ENCODE measurements at places on chromosomes 6 and 20.

DNA sequence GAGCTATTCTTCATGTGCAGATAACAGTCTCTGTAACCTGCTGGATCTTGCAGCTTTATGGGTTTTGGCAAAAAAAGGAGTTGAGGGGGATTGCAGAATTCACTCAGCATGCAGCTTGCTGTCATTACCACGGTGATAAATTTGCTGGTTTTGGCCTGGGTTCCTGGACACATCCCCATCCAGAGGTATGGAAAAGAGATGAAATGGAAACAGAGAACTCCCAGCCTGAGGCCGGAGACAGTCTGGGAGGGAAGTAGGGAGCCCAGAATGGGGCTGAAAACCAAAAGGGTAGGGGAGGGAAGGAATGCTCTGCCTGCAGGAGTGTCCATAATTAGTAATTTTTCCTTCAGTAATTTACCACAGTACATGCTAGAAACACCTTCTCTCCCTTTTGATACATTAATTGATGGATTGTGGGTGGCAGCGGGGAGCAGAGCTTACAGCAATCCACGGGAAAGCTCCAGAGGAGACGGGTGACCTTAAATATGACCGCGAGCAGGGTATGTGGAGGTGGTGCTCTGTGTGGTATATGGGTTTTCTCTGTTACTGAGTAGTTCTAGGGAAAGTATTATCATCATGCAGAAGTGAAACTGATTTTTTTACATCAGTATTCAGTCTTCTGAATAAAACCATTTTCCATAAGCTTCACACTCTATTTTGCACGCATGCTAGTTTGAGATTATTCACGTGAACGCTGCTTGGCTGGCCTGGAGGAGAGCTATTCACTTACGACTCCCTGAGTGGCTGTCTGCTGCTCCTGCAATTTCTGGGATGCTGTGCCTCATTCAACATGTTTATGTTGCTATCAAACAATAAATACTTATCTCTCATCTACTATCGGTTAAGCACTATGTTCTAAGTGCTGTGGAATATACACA lies 66.3 kb upstream of the KCNK16 start:
- DNase-seq = no peak

- DNase-seq = no peak
Measured at GRCh38 chr20:48584391-48585060, 243.3 kb downstream of the PREX1 start.

- DNase-seq = no peak
Measured at GRCh38 chr6:149289192-149289781, 28.2 kb upstream of the TAB2 start.

GRCh38 chr20:24957326-24958016 lies 8.4 kb downstream of the CST7 start:
- DNase-seq = no peak

GRCh38 chr6:112439432-112439831 lies 92.3 kb downstream of the RFPL4B start:
- no peak for DNase-seq

DNA sequence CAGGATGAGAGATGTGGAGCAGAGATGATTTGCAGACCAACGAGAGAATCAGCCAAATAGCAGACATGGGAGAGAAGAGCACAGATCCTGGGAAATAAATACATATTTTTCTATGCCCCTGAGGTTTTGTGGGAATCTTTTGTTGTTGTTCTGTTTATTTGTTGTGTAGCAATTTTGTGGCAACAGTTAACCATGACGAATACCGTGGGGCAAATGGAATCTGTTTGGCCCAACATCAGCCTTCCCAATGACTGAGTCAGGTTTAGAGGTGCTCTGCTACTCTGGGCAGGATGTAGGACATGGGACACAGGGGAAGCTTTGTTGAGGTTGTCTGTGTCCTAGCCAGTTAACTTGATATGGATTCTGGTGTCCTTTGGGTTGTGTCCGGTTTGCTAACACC lies 7.9 kb upstream of the SLC2A10 start:
- no peak for DNase-seq

DNA sequence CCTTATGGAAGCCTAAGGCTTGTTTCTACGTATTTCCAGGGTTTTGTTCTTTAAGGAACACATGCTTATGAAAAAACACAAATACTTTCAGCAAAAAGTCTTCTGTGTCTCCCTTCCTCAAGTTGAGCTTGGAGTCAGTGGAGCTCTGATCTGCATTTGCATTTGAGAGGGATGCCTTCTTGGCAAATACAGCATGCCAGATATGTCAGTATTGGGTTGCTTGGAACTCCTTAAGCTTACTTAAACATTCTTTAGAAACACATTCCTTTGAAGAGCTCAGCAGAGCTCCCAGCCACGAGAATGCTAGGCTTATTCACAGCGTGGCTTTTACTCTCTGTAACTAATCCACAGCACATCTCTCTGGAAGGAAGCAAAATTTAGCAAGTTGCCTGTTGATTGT lies 68.3 kb downstream of the ANKRD6 start:
- no peak for DNase-seq

DNA sequence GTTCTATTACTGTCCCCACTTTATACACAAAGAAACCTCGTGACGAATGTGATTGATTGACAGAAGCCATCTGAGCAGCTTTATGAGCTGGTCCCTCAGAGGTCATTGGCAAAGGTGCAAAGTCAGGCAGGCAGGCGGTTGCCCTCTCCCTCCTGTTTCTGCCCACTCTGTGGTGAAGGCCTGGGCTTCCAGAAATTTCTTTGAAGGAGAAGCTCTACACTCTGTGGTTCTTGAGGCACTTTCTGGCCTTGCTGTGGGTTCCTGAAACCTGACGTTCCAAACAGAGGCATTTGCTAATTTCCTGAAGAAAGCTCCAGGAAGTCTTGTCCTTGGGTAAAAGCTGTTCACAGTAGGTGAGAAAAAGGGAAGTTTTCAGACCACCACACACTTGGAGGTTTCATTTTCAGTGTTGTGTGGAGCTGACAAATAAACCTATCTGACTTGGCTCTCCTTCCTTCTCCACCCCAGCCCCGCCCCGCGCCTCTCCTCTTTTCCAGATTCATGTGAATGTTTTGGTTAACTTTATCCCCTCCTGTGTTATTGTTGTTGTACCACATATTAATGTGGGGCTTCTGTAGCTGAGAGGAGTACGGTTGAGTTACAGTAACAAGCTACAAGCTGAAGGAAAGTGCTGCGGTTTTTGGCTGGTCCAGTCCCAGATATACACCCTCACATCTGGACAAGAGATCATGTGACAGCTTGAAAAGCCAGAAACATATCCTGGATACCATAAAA lies 274.1 kb downstream of the CLIC5 start:
- peak; percentile 4 for DNase-seq

GRCh38 chr20:62542862-62543261 lies 67.1 kb upstream of the GATA5 start:
- no peak for DNase-seq

DNA sequence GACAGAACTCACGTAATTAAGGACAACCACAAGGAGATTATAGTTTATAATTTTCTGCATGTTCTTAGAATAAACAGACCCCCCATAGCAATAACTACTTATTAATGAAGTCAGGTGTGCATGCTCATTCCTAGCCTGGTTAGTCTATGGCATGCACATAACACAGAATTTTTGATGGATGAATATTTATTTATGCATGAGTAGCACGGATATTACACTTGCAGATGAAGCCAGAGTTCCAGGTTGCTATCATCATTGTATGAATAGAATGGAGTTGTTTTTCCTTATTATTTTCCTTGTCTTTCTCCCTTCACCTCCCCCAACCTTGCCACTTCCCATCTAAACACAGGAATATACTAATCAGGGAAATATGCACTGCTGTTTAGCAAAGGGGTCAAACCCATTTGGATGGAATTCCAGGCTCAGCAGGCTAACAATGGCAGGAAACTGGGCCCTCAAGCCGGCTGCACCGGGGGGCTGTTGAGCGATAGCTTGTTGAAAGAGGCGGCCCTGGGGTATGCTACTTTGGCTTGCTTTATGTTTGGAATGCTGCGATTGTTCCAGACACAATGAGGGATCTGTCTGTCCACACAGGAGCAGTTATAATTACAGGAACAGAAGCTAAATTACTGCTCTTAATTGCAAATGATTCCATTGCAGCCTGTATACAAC lies 112.6 kb downstream of the TMEM170B start:
- DNase-seq = no peak

- no peak for DNase-seq
Measured at GRCh38 chr6:14126191-14126590, 8.6 kb downstream of the CD83 start.

DNA sequence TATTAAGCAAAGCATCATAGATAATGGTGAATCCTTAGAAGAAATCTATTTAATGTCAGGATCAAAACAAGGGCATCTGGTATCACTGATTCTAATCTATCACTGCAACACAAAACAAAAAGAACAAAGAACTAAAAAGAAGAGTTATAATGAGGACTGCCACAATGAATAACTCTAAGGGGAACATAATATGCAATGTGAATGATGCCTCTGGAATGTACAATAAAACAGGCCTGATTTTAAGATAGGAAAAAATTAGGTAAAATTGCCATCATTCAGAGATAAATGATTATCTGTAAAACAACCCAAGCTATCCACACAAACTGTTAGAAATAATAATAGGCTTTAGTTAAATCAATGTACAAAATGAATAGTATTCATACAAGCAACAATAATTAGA lies 936.7 kb upstream of the CITED2 start:
- DNase-seq = no peak

- no peak for DNase-seq
Measured at GRCh38 chr6:89087881-89088280, 7.3 kb downstream of the PNRC1 start.

DNA sequence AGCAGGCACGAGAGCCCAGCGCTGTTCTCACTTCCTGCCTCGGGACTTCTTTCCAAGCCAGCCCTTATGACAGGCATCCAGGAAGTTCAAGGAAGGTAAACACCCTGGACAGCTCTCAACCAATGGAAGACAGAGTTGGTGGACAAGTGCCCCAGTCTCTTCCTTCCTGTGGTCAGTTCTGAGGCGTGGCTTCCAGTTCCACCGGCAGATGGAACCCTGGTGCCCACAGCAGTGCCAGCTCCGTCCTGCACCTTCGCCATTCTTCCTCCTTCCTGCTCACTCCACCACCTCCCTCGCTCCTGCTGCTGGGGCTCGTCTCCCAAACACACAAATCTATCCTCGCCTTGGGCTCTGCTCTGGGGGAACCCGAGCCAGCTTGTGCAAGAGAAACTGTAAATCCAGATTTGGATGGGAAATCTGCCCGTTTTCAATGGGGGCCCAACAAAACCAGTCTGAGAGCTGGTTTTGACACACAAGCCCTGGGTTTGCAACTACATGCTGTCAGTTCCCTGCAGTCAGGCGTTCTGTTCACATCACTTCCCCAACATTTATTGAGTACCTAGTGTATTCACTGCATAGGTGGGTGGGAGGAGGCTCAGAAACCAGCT lies 162.7 kb downstream of the GRM4 start:
- DNase-seq = peak; percentile 12

- DNase-seq = no peak
Measured at GRCh38 chr6:67663105-67663895, 971.8 kb upstream of the ADGRB3 start.

DNA sequence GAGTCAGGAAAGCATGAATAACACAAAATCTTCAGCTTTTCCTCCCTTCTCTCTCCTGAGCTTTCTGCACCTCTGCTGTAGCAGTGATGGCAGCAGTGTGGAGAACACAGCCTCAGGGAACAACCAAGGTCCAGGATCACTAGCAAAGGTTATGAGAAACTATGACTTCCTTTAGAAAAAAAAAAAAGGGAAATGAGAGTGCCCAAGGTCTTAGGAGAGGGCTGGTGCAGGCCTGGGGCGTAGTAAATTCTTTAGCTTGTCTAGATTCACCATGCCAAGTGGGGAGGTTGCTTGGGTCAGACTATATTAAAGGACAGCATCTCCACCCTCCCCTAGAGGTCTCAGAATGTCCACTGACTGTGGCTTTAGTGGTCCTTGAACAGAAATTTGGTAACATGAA lies 40.4 kb upstream of the POLR1H start:
- no peak for DNase-seq

GRCh38 chr20:41508335-41508734 lies 109.8 kb downstream of the CHD6 start:
- no peak for DNase-seq

DNA sequence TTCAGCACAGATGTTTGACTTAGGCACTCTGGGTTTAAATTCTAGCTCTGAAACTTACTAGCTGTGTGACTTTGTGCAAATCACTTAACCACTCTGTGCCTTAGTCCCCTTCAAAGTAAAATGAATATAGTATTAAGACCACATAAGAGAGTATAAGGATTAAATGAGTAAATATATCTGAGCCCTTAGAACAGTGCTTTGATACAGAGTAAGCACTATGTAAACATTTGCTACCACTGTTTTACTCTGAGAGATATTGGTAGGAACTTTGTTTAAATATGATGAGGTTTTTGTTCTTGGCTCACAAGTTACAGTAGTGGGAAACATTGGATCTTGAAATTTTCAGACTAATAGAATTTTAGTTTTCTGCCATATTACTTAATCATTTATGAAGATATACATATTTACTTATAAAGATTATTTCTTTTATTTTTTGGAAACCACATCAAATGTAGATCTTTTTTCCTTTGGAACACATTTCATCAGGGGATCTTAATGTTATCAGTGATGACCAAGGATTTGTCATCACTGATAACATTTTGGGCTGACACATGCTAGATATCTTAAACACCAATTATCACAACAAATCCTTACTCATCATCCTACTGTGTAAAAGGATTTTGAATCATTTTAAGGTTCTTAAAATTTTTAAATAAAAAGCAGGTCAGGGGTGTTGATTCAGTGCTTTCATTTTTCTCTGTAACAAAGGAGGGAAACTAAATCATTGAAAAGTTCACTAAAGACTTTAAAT lies 226.2 kb downstream of the EYA4 start:
- no peak for DNase-seq

- no peak for DNase-seq
Measured at GRCh38 chr20:58636396-58636982, 14.6 kb upstream of the STX16 start.

Data from CD4-positive, alpha-beta T cell treated with Interleukin-4 for 1 hour (primary cell).